Stimulated activated CD8-positive, alpha-beta memory T cell treated with anti-CD3 and anti-CD28 coated beads, Interleukin-7, amount 100 ng/mL, for 48 hours (primary cell): ENCODE measurements at places on chromosomes 7 and 10.

DNA sequence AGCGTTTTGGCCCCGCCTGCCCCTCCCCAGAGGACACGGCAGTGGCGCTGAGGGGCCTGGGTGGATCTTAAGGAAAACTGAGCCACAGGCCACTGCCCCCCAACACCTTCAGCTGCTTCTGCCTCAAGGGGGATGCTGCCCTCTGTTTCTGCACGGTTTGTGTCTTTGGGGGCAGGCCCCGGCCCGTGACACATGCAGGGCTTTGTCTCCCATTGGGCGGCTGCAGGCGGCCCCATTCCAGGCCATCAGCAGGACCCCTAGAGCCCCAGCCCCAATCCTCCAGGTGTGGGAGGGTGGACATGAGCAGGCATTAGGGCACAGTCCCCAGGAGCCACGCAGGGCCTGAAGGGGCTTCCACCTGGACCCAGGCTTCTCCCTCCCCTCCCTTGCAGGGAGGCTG is 25.3 kb upstream of the PPP2R2D start:
- DNase-seq = no peak

- DNase-seq = no peak
These were observed 68.8 kb downstream of the CSTF2T start for GRCh38 chr10:51630640-51631005.

DNA sequence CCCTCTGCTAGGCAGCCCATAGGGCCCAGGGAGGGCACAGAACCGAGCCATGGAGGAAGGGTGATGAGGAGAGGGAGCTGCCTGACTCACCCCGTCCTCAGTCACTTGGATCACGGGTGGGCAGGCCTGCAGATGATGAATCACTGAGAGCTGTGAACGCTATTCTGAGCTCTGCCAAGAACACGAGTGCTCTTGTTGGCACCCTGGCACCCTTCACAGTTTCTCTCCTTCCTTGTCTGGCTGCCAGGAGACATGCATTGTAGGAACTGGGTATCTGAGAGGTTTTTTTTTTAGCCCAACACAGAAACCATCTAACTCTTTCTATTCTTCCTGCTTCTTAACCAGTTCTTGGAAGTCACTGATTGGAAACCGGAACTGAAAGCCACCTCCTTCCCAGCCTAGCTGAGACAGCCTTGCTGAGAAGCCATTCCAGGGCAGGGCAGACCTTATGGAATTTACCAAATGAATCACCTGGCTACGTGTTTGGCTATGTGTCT is 82.1 kb downstream of the SLC37A3 start:
- no peak for DNase-seq

DNA sequence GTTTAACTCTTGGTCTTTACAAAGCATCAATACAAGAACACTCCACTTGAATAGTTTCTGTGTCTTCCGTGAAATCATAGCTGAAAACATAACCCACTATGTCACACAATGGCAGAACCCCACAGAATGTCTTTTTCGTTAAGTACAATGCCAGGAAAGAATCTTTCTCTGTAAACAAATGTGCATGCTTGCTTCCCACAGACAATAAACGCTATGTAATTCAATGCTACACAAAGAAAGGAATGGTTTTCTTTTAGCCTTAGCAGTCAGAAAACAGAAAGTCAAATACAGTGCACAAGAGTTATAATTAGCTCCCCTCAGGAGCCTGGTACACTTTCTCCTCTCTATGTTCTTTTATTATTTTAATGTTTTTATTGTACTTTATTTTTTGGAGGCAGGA is 186.1 kb downstream of the SRPK2 start:
- DNase-seq = no peak

DNA sequence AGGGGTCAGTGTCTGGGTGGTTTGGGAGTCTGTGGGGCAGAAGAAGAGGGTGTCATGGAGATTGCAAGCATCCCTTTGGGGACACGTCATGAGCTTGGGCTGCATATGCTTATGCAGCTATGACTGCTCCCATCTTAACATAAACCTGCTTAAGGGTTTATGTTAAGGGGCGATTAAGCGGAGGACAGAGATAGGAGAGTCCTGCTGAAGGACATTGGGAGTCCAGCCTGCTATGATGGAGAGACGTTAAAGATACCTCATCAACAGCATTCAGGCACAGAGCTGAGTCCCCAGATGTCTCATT is 76.8 kb upstream of the AKR1E2 start:
- no peak for DNase-seq

DNA sequence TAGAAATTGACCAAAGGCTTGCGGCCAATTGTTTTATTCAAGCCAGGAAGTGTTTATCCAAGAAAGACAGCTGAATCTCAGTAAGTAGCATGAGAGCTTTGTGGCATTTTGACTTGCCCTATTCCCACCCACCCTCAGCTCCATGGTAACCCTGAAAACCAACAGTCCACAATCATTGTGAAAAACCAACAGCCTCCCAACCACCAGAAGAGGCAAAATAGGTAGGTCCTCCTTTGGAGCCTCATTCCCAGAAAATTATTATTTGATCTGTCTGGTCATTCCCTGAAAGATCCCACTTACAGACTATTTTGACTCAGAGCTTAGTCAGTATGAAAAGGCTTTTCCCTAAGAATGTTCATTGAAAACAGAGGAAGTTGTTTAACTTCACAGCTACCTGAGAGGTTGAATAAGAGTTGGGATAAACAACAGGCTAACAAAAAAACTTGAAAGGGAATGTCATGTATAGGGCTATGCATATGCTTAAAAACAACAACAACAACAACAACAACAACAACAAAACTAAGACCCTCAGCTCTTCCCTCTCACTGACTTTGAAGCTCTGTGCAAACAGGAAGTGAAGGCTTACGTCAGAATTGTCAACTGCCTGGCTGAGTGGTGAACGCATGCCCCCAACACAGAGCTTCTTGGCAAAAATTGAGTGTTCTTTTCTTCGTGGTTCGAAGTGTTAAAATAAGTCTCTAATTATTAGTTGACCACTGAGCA is 11.2 kb downstream of the KPNA7 start:
- no peak for DNase-seq
